CD4-positive, alpha-beta T cell treated with Interleukin-2 at 100 ng/mL for 4 hours (primary cell): ENCODE measurements at places on chromosomes 1 and 21.
A peak's percentile ranks its signal among the peaks of the same experiment; 100 is the strongest.

DNA sequence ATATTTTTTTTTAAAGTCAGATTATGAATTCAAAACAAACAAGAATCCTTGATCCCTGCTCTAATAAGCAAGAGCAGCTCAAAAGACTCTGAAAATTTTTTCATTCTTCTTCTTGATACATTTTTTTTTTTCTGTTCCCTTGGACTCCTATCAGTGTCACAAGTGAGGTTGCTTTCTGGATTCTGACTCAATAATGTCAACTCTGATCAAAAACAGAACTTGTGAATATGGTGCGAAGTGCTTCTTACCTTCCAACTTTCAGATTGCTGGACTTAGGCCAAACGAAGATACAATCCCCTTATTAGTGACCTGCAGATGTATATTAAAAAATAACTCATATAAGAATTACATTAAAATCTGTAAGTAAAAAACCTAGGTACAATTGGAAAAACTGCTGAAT, 136.1 kb downstream of the GPATCH2 start:
- no peak for DNase-seq

DNA sequence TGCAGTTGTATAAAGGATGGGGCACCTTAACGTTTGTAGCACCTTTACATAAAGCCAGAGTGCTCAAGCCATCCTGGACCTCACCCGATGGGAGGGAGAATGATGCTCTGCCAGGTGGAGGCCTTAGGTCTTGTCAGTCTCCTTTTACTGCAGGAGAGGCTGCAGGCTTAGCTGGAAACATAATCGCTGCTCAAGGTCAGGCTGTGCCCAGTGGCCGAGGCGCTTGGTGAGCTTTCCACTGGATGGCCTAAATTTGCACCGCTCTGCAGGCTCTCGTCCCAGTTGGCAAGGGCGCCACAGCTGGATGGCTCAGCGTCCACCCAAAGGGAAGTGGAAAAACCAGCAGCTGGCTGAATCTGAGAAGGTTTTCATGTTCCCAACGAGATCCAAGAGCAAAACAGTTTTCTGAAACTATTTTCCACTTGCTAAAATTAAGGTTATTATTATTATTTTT, 438.9 kb downstream of the CAMTA1 start:
- no peak for DNase-seq

DNA sequence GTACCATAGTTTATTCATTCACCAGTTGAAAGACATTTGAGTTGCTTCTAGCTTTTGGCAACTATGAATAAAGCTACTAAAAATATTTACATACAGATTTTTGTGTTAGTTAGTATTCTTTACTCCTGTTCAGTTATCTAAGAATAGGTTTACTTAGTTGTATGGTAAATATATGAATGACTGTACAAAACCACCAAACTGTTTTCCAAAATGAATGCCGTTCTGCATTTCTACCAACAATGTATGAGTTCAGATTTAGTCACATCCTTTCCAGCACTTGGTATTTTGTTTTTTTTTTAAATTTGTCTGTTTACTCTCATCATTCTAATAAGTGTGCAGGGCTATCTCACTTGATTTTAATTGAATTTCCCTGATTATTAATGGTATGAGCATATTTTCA, 3.4 kb upstream of the KIFAP3 start:
- DNase-seq, result no peak

GRCh38 chr21:25733859-25734653, 648 bp downstream of the ATP5PF start:
- no peak for DNase-seq

DNA sequence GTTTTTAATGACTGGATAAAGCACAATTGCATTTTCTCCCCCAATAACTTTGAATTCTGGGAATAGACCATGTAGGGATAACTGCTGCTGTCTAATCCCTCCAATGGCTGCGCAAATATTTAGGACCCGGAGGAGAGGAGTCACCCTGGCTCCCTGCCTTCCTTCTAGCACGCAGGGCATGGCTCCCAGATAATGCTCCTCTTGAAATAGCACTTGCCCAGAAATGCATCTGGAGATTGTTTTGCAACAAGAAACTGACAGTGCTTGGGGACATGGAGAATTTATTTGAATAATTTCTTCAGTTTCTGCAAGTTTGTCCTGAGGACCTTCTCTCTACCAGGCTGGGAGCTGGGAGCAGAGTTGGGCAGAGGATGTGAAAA, 83.5 kb downstream of the MAN1C1 start:
- DNase-seq, result no peak

GRCh38 chr1:39142401-39143060, 62.0 kb upstream of the MACF1 start:
- no peak for DNase-seq

DNA sequence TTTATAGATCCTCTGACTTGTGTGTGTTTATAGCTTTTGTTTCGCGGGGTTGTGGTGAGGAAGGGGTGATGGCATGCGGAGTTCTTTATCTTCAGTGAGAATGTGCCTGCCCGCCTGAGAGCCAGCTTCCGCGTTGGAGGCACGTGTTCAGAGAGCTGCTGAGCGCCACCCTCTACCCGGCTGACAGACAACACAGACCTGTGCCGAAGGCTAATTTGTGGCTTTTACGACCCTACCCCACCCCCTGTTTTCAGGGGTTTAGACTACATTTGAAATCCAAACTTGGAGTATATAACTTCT, 14.4 kb upstream of the CD101 start:
- DNase-seq, result peak; percentile 64

DNA sequence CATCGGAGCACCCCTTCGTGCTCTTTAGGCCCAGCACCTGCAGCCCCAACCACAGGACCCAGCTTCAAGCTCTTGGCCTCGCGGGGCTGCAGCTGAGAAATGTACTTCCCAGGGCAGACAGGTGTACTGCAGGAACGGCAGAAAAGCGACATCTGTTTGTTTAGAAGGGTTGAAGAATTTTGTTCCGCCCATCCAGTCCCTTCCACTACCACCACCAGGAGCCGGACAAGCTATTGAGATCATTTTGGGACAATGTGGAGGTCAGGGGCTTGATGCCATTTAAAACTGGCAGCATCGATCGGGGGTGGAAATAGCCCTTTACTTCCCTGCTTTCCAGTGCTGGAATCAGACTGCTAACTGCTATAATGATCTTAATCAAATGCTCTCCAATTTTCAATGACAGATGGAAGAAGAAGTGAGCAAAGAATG, 1.7 kb downstream of the SERTAD4 start:
- no peak for DNase-seq
